ENCODE measurements at places on chromosomes 13 and 19.

DNA sequence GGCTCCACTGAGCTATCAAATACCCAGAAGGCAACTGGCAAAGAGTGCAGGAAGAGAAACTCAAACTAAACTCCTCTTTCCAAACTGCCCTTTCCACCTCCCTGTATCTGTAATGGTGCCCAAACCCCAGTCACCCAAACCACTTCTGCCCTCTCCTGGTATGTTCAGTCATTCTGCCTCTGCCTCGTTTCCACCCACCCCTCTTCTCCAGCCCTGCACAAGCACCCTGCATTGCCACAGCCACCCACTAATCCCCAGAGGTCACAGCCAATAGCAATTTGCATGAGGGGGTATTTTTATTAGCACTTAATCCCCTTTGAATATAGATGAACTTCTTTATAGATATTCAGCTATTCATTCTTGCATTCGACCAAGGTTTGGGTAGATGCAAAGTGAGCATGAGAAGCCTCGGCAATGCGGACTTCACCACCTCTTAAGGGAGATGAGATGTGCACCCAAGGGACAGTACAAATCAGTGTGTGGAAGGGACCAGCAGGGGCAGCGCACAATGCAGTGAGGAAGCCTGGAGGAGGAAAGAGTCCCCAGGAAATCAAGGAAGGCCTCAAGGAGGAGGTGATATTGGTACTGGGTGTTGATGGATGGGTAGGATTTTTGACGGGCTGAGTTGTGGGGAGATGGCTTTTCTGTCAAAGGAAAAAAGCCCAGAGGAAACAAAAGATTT is 12.4 kb downstream of the TMEM272 start:
- no peak for DNase-seq

GRCh38 chr13:27455331-27455855 is 5.0 kb upstream of the MTIF3 start:
- DNase-seq: no peak

- DNase-seq: no peak
Measured at GRCh38 chr13:73972545-73972944, 161.7 kb downstream of the KLF12 start.

DNA sequence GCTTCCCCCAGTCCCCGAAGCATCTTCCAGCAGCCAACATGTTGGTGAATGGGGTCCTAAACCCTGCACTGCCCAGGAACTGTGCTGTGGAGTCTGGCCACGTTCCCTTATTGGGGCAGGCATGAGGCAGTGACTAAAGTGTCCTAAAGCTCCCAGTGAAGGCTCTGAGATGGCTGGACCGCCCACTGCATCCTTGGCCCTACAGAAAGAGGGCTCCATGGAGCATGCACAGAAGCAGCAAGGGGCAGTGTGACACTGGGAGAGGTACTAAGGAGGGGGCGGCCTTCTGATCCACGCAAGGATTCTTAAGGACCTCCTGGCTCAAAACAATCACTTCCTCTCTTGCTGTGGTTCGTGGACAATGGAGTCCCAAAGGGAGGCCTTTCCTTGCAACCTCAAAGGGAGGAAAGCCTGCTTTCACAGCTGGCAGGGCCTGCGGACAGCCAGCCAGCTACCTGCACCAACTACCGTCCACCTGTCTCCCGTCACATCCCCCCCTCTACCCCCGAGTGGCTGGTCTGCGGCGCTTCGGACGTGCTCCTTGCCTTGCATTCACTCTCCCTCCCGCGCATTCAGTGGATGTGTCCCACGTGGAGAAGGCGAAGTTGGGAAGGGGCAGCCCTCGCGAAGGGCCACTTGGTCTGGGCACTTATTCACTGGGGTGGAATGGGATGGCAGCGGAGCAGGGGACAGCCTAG is 63.9 kb upstream of the STARD13 start:
- DNase-seq: no peak

- no peak for DNase-seq
Measured at GRCh38 chr13:22320991-22321390, 650.1 kb downstream of the FGF9 start.
